ENCODE measurements at places on chromosomes 4 and X.

- peak; percentile 25 for DNase-seq
These were observed 41.0 kb upstream of the UCP1 start for GRCh38 chr4:140609548-140610425.

GRCh38 chrX:39288592-39288991 is 487.3 kb downstream of the MID1IP1 start:
- DNase-seq: no peak

- DNase-seq: no peak
These were observed 168.5 kb downstream of the IL15 start for GRCh38 chr4:141804836-141805235.

DNA sequence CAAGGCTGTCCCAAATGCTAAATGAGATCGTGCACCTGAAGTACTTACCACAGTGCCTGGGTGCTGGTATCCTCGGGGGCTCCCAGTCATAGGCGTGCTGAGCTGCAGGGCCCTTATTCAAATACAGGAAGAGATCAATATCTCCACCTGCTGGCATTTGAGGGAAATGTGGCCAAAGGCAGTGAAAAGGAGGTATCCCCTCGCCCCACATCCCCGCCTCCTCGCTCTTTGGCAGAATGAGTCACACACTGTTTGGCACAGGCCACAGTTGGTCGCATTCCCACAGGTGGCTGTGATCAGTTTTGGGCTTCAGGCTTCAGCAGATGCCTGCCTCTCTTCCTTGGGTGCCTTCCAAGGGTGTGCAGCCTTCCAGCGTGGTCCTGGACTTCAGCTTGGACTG is 28.4 kb downstream of the ZNF185 start:
- DNase-seq: peak; percentile 18

DNA sequence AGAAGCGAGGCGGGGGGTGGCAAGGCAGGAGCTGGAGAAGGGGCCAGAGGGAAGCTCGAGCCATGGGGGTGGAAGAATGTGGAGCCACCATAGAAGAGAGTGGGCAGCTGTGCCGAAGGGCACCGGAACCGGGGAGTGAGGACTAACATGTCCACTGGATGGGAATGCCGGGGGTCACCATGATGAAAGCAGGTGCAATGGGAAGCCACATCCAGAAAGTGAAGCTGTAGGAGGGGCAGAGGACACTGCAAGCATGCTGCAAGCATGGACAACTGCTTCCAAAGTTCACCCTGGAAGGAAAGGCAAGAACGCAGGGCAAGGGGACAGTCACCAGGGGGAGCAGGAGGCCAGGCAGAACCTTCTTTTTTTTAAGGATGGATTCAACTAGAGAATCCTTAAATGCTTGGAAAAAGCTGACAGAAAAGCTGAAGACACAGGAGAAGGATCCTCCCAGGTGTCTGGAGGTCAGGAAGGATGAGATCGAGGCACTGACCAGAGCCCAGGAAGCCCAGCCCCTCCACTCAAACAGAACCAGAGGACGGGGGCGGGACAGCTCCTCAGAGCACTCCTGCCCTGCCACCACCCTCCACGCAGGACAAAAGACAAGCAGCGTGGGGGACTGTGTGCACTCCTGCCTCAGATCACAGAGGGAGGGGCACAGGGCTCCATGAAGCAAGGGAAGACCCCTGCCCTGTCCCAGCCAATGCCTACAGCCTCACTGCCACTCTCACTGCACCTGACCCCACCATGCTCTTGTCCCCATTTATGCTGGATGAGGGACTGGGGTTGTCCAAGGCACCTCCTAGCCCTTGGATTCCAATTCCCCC is 169.2 kb downstream of the AFAP1 start:
- DNase-seq: no peak

DNA sequence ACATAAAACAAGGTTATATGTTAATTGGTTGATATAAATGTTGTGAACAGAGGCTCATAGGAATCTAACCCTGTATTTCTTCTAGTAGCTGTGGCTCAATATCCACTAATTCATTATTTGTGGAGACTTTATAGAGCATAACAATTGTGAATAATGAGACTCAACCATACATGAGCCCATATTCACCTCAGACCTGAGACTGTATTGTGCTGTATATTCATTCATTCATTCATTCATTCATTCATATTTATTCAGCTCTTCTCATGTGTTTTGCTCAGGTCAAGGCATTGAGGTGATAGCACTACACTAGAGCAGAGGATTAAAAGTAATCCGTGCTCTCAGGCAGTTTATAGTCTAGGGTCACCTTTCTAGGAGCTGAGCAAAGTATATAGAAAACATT is 24.5 kb upstream of the ANXA3 start:
- no peak for DNase-seq

DNA sequence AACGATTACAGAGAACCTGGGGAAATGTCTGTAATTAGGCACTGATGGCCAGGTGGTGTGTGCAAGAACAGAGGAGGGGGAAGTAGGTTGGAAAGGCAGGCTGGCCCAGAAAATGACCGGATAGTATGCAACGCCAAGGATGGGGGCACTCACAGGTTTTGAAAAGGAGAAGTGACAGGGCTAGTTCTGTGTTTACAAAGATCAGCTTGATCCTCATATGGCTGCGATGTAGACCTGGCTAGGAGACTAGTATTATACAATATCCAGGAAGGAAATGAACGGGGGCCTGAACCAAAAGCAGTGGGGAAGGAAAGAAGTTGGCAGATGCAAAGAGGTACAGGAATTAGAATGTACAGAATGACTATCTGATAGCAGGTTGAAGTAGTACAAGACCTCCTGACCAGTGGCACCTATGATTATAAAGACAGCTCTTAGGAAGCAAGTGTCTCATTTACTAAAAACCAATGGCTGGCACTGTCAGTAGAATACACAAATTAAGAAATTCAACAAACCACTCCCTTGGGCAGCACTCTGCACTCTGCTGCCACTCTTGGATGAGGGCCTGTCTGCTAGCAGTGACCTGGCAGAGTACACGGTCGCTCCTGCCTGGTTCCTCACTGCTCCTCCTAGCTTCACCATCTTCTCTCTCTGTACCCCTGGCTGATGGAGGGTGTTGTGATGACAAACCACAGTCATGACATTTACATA is 14.1 kb downstream of the MFAP3L start:
- no peak for DNase-seq

- DNase-seq: no peak
These were observed 117.5 kb downstream of the CDKL5 start for GRCh38 chrX:18542905-18543304.
